ENCODE measurements at places on chromosomes 12 and 14. TPM values are rescaled to one million over a fixed set of nuclear protein-coding genes. Genes with fewer than 3 reads are reported as not detected.

GRCh38 chr14:105890474-105891220 is 364.3 kb downstream of the TMEM121 start:
- no peak for DNase-seq

DNA sequence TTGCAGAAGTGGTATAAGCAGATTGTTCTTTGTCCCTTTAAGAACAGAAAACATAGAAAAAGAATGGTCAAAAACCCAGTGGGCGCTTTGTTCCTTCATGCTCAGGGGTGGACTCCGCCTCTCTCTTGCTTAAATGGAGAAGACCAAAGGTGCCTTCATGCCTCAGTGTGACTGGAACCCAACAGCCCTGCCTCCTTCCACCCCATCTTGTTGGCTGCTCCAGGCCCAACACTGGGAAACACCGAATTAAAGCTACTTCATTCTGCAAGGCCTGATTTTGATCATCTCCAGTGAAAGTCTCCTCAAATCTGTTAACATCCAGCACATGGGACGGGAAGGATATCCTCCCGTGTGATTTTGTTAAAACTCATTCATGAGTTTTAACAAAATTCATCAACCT is 103.7 kb downstream of the BCL11B start:
- DNase-seq: no peak

DNA sequence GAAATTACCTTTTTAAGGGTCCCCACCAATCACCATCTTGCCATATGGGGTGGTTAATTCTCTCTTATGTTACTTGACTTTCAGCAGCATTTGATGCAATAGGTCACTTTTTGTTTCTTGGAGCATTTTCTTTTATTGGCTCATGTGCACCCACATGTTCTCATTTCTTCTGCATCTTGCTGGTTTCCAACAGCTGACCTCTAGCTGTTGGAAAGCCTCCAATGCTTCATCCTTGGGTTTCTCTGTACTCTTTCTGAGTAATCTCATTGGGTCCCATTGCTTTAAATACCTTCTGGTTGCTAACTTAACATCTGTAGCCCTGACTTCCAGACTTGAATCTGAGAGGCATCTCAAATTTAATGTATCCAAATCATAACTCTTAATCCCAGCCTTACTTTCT is 116.8 kb downstream of the CRADD start:
- DNase-seq: no peak

GRCh38 chr14:99565383-99565782 is 38.6 kb downstream of the CCDC85C start:
- DNase-seq: no peak

The DCAF4 gene
- polyA plus RNA-seq: 11.9 TPM

The BMAL2 gene
- 6.5 TPM for polyA plus RNA-seq

The STRN3 gene
- 39.7 TPM for polyA plus RNA-seq
